ENCODE measurements at places on chromosomes 5 and 9. TPM values are rescaled to one million over a fixed set of nuclear protein-coding genes. Genes with fewer than 3 reads are reported as not detected.

Gene ANKRD33B
- 0.72 TPM for total RNA-seq

Gene ECM2
- 1.8 TPM for total RNA-seq

Gene FREM1
- total RNA-seq: not detected

Gene FSTL4
- 1.5 TPM for total RNA-seq

Gene ATP6V1G1
- 189 TPM for total RNA-seq

Gene PLCXD3
- total RNA-seq: 0.94 TPM

Gene ARSI
- 5.1 TPM for total RNA-seq

Gene SPEF2
- 1.2 TPM for total RNA-seq

Gene DAB2
- 18.9 TPM for total RNA-seq

GRCh38 chr5:98403131-98403530, 370.3 kb upstream of the RGMB start:
- DNase-seq: no peak

GRCh38 chr5:17329571-17329970, 112.1 kb downstream of the BASP1 start:
- no peak for DNase-seq

GRCh38 chr9:101435601-101436079, at the start of gene ALDOB:
Gene ALDOB (minus strand): TSS chr9:101435774. CDS start chr9:101430887, 4,887 bp downstream.
- DNase-seq: no peak

DNA sequence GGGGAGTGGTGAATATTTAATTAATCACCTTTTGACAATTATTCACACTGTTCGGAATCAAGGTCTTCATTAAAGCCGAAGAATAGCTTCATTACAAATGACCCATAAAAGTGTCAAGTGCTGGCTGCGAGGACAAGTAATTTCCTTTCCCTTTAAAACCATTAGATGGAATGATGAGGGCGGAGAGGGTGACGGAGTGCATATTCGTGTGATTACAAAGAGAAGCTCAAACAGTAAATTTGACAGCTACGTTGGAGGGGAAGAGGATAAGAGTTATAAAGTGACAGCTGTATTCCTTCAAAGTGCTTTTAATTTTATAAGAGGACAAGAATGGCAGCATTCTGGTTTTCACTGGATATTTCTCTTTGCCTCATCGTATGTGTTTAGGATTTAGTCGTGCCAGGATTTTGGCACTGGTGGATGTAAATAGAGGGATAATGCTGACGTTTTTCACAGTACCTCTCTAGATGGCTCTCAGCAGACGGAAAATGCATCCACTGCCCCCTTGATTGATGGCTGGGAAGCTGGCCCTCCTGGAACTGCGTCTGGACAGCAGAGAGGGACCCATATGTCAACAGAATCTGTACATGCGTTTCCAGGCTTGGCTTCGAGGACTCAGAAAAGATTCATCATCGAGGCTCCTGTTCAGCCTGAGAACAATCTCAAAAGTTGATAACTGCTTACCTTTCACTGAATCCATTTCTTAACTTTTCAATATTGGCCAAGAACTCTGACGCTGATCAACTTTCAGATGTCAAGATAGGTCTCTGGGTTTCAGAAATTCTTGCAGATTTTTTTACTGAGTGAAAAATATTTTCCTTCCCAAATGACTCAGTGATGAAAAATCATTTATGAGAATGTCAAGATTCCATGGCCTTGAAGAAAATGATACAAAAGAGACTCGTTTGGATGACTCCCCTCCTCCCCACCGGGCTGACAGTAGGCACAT, 50.4 kb upstream of the IRX2 start:
- DNase-seq: no peak

- no peak for DNase-seq
These were observed 14.7 kb downstream of the DIAPH1 start for GRCh38 chr5:141603923-141604717.

DNA sequence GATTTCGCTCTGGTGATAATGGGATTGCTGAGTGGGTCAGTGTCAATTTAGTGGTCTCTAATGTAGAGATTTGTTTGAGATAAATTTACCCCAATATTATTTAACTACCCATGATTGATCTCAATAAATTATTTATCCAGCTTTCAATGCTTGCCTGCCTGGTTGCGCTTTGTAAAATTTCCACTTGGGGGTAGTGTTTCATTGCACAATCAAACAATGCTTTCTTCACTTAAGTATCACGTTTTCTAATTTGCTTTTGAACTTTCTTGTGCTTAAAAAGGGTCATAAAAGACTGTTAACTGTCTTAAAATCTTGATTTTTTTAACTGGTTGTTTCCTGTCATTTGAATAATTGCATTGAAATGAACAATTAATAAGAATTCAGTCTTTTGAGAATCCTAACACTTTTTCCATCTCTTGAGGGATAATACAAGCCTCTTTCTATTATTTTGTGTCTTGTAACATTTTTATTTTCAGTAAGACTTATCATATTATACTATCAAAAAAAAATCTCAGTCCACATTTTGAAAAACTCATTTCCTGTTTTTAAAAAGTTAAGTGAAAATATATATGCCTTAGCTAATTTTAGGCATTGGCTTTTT, 18.7 kb downstream of the HSD17B4 start:
- DNase-seq: no peak

DNA sequence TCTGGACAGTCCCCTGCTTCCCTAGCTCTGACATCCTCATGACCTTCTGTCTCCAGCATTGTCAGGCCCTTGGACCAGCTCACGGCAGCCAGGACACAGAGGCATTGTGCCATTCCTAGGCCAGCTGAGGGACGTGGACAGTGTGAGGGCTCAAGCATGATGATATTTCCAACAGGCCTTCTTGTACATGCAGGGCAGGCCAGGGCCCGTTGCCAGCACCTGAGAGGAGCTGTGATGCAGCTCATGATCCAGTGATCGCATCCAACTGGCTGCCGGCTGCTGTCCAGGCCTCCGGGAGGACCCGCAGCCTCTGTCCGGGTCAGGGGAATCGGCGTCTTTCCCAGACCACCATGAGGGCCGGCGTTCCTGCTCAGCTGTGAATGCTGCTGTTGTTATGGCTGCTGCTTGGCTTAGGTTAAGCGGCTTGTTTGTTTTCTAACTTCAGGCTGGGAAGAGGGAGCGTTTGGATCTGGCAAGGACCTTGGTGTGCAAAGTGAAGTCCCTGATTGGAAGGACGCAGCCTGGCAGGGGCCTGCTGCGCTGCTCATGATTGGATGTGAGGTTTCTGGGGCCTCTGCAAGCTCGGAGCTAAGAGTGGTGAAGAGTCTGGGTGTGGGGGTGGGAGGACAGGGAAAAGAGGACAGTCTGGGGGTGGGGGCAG, 53.8 kb downstream of the PDZD2 start:
- DNase-seq: no peak

DNA sequence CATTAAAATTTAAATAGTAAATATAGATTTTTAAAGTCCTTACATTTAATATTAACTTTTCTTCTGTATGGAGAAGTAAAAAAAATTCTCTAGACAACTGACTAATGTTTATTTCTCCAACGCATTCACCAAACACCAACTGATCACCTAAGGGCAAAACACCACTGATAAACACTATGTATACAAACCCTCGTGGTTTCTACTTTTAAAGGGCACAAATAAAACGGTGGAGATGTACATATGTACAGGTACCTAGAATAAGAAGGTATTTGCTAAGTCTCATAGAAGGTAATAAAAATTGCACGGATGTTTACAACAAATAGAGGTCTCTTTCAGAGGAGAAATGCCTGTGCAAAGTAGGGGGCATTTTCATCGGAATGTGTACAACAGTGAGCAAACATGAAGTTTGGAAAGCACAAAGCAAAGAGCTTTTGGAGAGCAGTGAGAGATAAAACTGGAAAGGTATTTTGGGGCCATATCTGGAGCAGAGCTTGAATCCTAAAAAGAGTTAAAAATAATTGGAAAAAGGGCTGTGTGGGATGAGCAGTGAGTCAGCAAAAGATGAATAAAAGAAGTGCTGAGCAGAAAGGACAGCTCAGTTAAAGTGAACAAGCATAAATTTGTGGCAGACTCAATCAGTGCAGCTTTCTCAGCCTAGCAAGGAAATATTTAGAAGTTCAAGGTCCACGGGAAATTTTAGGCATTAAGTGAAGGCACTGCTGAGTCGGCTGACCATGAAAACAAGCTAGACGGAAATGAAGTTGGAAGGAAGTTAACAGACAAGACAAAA, 160.0 kb downstream of the TMEM161B start:
- no peak for DNase-seq

GRCh38 chr5:90866333-90866732, 307.7 kb downstream of the ADGRV1 start:
- DNase-seq: no peak

DNA sequence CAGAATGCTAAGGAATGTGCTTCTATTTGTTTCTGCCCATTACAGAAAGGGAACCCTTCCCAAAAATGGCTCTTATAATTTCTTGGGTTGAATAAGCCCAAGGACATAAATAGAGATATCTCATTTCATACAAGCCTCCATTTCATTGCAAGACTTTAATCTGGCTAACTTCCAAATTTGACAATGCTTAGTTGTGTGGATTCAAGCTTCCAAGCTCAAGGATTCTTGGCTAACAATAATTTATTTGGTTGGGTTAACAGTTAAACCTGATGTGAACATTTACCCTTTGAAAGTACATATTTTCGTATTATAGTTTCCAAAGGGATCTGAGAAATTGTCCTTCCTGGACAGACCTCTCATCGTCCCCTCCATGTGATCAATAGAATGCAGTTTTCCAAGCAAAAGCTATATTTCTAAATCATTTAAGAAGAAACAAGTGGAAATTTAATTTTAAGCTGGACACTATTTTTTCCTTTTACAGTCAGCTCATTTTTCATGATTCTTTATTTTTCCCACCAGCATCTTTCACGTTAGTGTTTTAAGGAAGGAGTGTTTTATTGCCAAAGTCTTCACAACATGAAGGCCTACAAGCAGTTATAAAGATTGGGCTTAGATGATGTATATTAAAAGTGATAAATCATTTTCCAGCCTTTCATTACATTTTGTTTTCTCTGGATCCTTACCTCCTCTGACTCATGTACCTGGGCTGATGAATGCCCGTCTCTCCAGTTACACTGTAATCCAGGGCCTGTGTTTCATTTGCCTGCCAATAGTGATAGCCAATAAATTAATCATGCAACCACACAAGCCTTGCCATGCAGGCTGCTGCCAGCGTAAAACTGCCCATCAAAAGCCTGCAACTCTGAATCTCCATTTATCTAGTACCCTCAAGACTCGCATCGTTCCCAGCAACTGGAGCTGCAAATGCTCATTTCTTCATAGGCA, 176.7 kb downstream of the NTRK2 start:
- no peak for DNase-seq

DNA sequence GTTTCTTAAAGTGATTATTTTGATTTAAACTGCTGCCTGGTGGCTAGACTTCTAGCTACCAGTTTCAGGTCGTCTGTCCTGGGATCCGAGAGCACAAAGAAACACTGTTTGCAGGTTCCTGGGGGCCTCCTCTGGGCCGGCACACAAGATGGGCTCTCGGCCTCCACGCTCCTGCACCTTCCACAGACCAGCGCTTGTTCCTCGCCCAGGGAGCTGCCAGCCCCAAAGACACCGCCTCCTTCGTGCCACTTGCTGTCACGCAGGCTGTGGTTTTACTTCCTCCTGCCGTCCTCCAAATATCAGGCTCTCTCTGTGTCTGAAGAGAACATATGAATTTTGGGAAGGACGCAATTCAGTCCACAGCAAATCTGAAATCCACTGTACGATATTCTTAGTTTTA, 105.8 kb downstream of the ROR2 start:
- no peak for DNase-seq

DNA sequence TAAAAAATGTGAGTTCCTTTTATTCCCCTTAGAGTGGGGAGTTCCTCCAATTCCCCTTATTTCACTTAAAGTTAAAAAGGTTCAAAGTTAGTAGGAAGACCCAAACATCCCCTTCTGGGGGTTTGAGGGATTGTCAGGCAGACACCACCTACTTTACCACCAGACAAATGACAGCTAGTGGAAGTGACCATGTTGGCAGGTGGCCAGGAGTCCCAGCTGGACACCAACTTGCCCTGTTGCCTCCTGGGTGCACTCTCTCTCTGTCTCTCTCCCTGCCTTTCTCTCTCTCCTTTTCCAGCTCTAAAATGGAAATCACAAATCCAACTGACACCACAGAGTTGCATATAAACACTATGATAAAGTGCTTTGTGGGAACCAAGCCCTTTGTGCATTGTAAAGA, 307.7 kb upstream of the TLE4 start:
- DNase-seq: no peak

- DNase-seq: no peak
These were observed 182.0 kb upstream of the PPP1R26 start for GRCh38 chr9:135297456-135298075.

DNA sequence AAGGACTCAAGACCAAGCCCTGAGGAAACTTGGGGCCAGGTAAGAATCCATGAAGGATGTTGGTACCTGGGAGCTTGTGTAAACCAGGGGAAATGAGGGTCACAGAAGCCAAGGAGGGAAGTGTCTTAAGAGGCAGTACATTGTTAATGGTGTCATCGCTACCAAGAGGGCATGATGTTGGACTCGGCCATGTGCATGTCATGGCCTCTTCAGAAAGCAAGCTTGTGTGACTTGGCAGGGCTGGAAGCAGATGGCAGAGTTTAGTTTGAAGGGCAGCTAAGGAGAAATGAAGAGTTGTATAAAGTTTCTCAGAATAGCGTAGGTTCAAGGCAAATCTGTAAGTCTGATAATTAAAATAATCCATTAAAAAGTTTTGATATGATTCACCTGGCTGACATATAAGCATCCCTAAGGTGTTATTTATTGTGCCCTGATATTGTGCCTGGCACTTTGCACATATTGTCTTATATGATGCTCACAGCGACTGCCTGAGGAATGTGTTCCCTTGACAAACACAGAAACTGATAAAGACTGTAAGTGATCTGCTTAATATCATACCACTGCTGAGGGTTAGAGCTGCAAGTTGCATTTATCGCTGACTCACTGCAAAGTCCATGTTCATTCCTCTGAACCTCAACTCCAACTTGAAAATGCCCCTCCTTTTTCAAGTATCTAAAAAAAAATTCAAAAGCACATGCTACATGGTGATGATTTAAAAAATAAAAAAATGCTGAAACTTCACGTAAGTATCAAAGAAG, 81.3 kb upstream of the PTPN3 start:
- DNase-seq: no peak

DNA sequence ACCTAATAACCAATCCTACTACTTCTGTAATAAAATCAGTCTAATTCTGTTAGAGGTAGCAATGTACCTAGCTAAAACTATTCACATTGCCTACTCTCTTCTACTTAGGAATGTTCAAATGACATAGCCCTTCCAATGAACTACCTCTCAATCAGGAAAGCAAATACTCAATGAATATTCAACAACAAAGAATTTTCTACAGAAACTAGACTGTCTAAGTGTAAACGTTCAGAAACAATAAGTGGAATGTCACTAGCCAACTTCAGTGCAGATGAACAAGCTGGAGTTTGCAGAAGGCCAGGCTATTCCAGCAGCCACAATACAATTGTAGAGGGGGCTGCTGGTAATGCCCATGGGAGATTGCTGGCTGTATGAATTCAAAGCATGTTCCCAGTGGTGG, 743.2 kb upstream of the CDH10 start:
- DNase-seq: no peak

- no peak for DNase-seq
These were observed 211.8 kb downstream of the GOLPH3 start for GRCh38 chr5:31962351-31962751.

DNA sequence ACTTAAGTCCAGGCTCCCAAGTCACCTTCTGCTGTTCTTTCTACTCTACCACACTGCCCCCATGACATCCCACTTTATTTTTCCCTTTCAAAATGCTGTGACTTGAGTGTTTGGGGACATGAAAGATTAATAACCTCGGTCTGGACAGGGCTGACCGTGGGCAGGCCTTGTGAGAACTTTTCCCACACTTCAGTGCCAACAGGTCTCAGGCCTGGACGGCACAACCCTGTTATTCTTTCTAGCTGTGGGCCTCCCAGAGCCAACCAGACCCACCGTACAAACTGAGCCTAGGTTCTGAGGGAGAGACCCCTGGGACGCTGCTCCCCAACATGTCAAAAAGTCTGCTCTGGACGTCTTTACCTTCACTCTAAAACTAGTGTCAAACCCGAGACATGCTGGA, 153.4 kb downstream of the CEP120 start:
- DNase-seq: no peak
